WERI-Rb-1 (cell line): ENCODE measurements at places on chromosomes 12 and 14.

GRCh38 chr14:26808407-26808806, 210.6 kb upstream of the NOVA1 start:
- DNase-seq, result no peak

GRCh38 chr12:104049903-104050356, at the start of gene GLT8D2:
Gene GLT8D2, minus strand, starts transcription at chr12:104050187. Its CDS starts 30,539 bp downstream, at chr12:104019648.
- DNase-seq, result no peak

GRCh38 chr12:60259225-60259624, 663.4 kb downstream of the SLC16A7 start:
- DNase-seq, result no peak

DNA sequence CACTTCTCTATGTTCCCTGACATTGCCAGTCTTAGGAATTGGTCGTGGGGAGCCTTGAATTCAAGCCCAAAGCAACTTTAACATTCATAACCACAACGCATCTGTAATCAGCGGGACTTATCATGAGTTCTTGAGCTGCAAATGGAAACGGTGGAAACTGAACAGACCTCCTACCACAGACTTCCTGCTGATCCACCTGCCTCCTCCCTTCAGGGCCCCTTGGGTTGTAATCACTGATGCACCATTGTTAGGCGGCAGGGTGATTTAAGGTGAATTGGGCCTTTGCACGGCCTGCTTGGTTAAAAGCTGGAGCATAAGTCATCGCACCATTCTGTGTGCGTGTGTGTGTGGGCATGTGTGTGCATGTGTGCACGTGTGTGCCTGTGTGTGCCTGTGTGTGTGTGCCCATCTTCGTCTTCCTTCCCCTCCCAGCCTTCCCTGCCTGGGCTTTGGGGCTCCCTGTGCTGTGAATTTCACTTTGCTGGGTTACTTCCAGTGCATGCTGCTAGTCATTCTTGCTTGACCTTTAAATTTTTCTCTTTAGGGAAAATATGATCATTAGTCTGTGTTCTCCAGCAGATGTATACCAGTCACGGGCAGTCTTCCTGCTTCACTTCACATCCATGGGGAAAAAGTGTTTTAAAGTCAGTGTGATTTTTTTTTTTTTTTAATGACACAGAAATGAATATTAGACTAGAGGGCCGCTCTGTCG, 29.1 kb downstream of the CHST11 start:
- DNase-seq, result no peak

DNA sequence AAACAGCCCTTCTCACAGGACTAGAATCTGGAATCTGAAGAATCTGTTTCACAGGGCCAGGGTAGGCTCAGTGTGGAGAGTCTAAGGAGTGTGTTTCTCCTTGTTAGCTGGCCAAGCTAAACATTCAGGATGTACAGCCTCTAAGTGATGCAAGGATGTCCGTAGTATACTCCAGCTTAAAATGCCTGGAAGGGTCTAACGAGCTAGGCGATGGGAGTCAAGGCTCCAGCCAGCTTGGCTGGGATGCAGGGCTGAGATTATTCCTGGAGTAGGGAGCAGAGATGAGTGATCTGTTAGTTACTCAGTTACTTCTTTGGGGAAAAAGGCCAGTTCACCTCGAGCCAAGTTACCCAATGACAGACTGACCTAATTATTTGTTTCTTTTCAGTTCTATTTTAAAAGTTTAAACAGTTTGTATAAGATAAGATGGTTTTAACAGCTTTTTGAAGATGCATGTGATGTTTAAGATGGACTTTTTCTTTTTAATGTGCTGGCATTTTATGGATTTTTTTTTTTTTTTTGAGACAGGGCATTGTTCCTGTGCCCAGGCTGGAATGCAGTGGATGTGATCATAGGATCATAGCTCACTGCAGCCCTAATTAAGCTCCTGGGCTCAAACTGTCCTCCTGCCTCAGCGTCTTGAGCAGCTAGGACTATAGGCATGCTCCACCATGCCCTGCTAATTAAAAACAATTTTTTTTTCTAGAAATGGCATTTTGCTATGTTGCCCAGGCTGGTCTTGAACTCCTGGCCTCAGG, 41.1 kb downstream of the SYNE2 start:
- DNase-seq, result no peak

- DNase-seq, result no peak
Observed at GRCh38 chr12:124685689-124686369, 118.4 kb upstream of the NCOR2 start.

GRCh38 chr14:59787045-59787674, 83.4 kb downstream of the RTN1 start:
- peak; percentile 21 for DNase-seq

DNA sequence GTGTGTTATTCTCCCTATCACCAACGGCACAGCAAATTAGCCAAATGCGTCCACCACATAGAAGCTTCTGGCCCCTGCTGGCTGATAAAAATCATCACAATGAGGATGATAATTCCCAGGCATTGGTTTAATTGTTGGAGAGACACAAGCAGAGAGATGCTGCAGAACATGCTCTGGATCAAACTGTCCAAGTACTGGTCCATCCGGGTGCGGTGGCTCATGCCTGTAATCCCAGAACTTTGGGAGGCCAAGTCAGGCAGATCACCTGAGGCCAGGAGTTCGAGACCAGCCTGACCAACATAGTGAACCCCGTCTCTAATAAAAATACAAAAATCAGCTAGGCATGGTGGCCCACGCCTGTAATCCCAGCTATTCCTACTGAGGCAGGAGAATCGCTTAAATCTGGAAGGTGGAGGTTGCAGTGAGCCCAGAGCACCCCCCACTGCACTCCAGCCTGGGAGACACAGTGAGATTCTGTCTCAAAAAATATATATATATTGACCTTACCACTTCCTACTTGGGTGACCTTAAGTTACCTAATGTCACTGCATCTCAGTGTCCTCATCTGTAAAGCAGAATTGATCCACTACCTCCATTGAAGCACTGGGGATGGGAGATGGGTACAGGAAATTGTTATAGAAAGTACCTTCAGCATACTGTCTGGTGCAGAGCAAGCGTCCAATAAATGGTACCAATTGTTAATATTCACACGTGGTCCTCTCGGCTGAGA, 83.7 kb upstream of the EGLN3 start:
- DNase-seq, result no peak

- no peak for DNase-seq
Observed at GRCh38 chr14:89458713-89459420, 41.8 kb upstream of the FOXN3 start.

- no peak for DNase-seq
Observed at GRCh38 chr12:67414011-67414715, 145.0 kb downstream of the CAND1 start.

GRCh38 chr14:66939409-66939808, 249.8 kb upstream of the GARIN2 start:
- DNase-seq, result no peak

DNA sequence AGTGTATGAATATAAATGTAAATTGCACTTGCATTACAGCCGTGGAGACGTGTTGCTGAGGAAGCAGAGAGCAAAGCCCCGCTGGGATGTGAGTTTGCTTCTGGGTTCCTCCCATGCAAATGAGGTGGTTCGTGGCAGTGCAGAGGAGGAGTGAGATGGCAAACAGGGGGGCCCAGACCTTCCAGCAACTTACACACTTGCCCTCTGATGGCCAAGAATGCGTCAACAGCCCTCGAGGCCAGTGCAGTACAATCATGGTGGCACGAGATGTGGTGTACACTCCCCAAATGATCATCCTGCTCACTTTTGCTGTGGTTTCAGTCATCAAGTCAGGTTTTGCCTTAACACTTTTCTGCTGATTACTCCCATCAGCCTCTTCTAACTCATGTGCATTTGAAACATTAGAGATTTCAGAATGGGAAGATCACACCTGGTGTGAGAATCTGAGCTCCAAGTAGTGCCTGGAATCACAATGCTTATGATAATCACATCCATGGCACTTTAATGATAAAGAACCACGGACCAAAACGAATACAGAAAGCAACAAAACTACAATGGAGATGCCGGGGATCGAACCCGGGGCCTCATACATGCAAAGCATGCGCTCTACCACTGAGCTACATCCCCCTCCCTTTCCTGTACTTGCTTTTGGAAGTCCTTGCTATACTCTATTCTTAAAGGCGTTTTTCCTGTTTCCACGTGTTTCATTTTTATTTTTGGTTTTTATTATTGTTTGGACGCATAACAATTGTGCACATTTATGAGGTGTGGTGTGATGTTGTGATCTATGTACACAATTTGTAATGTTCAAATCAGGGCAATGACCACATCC, 7.0 kb upstream of the UBC start:
- DNase-seq, result peak; percentile 58

- no peak for DNase-seq
Observed at GRCh38 chr14:102504328-102504999, 5.1 kb downstream of the ANKRD9 start.

GRCh38 chr14:61120576-61120975, 139.5 kb downstream of the SLC38A6 start:
- DNase-seq, result no peak
